ENCODE measurements at places on chromosomes 5 and 9.

DNA sequence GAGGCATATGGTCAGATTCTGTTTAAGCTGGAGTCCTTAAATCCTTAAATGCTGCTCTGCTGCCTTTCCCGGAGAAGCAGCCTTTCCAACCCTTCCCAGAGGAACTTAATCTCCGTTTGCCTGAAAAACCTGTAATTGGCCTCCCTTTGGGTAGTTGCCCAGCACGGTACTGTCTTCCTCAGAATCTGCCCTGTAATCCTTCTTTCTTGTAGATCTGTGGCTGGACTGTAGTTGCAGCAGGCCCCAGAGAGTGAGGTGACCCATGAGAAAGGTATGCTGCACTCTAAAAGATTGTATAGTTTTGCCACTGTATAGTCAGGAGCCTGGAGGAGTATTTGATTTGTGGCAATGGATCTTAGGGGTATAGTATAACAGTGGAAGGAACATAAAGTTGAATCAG is 11.7 kb downstream of the SPIN1 start:
- no peak for DNase-seq

- DNase-seq = no peak
Observed at GRCh38 chr9:20526500-20527319, 95.6 kb downstream of the MLLT3 start.

GRCh38 chr9:92373167-92373566 is 31.2 kb downstream of the OGN start:
- DNase-seq = no peak

GRCh38 chr5:168736281-168736831 is 157.2 kb upstream of the PANK3 start:
- DNase-seq = no peak

- no peak for DNase-seq
Observed at GRCh38 chr5:74286734-74287695, 353.5 kb downstream of the ENC1 start.

GRCh38 chr5:116504593-116505166 is 69.9 kb downstream of the SEMA6A start:
- DNase-seq = no peak

- DNase-seq = no peak
Observed at GRCh38 chr9:34328500-34328986, 525 bp downstream of the KIF24 start.

GRCh38 chr9:133374612-133375115 is 1.2 kb downstream of the SURF4 start:
- DNase-seq = no peak

DNA sequence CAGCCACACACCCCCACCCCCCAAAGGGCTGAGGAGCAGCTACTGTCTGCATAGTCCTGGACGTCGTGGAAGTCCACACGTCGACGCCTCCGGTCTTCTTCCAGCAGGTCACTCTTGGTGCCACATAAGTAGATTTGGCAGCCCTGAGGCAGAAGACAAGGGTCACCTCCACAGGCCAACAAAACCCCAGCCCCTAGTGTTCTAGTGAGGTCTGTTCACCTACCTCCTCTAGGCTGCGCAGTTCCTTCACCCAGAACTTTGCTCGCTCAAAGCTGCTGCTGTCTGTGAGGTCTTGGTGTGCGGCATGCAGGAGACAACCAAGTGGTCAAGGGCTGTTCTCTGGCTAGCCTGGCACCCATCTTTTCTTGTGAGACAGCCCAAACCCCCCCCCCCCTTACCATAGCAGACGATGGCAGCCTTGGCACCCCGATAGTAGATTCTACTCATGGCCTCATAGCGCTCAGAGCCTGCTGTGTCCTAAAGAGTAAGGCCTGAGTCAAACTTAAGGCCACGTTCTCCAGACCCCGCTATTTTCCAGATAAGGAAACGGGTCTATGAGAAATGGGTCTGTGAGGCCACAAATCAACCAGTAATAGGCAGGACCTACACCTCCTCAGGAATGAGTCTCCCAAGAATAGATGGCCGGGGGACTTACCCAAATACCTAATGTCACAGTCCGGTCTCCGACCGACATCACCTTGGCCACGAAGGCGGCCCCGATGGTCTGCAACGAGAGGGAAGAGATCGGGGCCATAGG is 987 bp downstream of the RAB24 start:
- no peak for DNase-seq

DNA sequence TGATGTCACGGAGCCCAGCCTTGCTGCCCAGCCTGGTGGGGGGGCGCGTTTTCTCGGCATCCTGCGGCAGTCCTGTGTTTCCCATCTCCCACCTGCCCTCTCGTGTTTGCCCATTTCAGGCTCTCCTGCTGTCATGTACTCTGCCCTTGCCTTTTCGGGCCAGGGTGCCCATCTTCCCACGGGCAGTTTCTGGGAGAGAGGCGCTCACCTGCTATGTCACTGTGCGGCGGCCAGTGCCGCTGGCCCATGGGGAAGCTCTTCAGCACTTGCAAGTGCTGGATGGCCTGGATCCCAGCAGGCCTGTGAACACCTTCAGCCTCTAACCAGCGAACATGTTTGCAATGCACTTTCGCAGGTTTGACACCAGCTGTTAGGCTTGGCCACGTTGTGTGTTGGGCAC is 33.5 kb downstream of the SRD5A1 start:
- DNase-seq = no peak

GRCh38 chr5:96978812-96979449 is 43.1 kb downstream of the LNPEP start:
- no peak for DNase-seq

GRCh38 chr5:38670878-38671277 is 114.4 kb upstream of the LIFR start:
- DNase-seq = no peak

GRCh38 chr5:113123618-113124017 is 147.0 kb downstream of the DCP2 start:
- no peak for DNase-seq

GRCh38 chr9:121731919-121732318 is 80.5 kb downstream of the DAB2IP start:
- DNase-seq = no peak

GRCh38 chr5:175629261-175629660 is 28.6 kb upstream of the HRH2 start:
- DNase-seq = no peak

DNA sequence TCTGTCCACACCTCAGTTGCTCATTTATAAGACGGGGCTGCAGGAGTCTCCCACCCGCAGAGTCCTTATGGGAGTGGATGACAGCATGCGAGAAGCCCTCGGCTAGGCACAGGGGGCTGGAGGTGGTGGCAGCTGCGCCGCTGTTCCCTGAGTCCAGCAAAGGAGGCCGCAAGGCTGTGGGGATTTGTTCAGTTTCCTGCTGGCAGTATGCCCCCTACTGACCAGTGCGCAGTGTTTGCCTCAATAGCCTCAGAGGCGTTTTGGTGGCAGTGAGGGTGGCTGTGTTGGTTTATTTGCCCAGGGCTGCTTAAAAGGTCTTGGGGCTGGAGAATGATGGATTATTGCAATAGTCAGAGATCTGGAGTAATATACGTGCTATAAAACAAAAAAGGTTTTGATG is 176.3 kb upstream of the OTULINL start:
- no peak for DNase-seq

GRCh38 chr5:87777877-87778276 is 365.1 kb upstream of the CCNH start:
- DNase-seq = no peak

DNA sequence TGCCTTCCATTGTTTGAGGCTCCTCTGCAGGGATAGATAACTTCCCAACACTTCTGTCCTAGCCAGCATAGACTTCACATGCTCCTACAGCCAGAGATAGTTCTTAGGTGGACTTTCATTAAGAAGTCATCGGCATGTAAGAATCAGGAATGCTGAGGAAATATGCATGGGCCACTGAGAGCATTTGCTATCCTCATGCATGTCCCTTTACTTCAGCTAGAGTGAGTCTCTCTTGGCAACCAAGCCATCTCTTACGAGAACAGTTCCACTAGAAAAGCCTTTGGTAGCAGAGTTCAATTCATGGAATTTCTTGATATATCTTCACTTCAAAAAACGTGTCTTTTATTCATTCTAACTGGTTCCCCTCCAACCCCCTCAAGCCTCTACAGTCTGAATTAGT is 202.4 kb downstream of the SMARCA2 start:
- DNase-seq = no peak

GRCh38 chr5:149254506-149254905 is 17.2 kb upstream of the AFAP1L1 start:
- DNase-seq = no peak

- no peak for DNase-seq
Observed at GRCh38 chr9:81028504-81028903, 660.8 kb downstream of the TLE1 start.

GRCh38 chr9:90773617-90774016 is 28.0 kb upstream of the SYK start:
- no peak for DNase-seq

- DNase-seq = peak; percentile 79
Observed at GRCh38 chr9:72362680-72363139, 2.3 kb downstream of the ZFAND5 start.

GRCh38 chr9:38309324-38310195 is 82.9 kb upstream of the ALDH1B1 start:
- DNase-seq = no peak

- DNase-seq = no peak
Observed at GRCh38 chr5:120516805-120517204, 52.7 kb downstream of the PRR16 start.

- no peak for DNase-seq
Observed at GRCh38 chr5:159319363-159319762, 10.9 kb downstream of the IL12B start.

DNA sequence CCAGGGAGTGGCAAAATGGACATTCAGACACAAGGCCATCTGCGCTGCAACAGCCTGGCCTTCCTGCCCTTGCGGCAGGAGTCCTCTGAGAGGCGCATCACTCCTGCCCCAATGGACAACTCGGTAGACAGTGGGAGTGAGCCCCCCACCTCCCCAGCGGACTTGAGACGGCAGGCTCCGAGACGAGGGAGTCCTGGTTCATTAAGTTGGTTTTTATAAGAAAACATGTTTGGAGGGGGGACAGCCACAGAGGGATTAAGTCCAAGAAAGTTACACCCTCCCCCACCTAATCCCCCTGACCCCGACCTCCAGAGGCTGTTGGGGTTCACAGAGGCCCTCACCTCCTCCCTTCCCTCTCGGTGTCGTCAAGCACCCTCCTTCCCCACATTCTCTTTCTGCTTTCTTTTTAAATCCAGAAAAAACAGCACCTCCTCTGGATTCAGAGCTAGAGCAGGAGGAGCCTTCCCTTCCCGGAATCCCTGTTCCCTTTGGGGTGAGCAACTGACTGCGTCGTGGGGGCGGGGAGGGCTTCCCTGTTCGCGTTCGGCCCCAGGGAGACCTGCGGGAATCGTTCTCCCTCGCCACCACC is 1.8 kb upstream of the EGR1 start:
- no peak for DNase-seq

DNA sequence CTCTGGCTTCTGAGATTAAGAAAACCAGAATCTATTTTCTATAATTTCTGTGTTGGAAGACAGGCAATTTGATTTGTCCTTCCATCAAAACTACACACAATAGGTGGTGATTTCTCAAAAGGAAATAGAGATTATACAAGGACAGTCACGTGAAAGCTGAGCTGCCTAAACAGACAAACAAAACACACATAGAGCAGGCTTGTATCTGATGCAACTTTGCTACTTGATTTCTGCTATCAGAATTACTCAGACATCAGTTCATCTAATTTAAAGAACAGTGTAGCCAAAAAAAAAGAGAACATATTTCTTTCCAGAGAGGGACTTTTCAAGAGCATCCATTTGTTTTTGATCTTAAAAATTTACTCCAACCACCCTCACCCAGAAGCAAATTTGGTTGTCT is 2128.3 kb upstream of the C9orf72 start:
- no peak for DNase-seq

DNA sequence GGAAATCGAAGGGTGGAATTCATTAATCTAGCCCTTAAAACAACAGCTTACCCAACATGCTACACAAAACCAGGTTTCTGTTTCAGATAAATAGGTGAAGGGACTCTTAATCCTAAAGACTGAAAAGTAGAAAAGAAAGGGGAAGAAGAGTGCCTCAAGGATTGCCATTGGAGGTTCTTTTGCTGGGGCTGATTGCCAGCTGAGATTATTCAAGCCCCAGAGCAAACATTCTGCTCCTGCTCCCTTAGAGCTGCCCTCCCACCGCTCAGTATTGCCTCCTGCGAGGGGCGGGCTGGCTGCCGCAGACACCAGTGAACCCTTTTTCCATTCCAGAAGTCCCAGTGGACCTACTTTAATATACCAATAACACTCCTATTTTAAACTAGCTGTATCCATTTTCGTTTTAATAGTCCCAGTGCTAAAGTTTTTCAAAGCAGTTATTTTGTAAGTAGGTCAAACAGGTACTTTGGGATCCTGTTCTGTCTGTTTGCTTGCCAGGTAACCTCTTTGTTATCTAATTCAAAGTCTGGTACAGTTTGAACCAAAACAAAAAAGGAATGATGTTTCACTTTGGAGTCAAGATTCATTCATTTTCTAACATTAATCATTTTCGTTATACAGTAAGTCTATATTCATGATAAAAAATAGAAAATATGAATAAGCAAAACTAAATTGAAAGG is 38.6 kb downstream of the HMGCS1 start:
- DNase-seq = no peak

DNA sequence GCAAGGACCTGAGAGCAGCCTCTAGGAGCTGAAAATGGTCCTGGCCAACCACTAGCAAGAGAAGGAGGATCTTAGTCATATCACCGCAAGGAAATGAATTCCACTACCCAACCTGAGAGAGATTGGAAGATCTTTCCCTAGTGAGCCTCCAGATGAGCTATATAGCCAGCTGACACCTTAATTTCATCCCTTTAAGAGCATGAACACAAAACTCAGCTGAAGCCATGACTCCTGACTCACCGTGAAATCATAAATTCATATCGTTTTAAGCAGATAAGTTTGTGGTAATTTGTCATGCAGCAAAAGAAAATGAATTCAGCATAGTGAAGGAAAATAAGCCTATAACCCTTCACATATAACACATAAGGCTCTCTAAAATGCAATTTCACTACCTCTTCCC is 23.5 kb downstream of the MAPKAP1 start:
- DNase-seq = no peak

- no peak for DNase-seq
Observed at GRCh38 chr9:11016081-11016480, 403.3 kb upstream of the PTPRD start.

GRCh38 chr9:22986556-22986955 is 539.9 kb downstream of the DMRTA1 start:
- no peak for DNase-seq

- DNase-seq = no peak
Observed at GRCh38 chr5:19301271-19301670, 686.7 kb downstream of the CDH18 start.

Data from posterior cingulate gyrus (tissue), 11 donors.